ENCODE measurements at places on chromosomes 13 and 19.

DNA sequence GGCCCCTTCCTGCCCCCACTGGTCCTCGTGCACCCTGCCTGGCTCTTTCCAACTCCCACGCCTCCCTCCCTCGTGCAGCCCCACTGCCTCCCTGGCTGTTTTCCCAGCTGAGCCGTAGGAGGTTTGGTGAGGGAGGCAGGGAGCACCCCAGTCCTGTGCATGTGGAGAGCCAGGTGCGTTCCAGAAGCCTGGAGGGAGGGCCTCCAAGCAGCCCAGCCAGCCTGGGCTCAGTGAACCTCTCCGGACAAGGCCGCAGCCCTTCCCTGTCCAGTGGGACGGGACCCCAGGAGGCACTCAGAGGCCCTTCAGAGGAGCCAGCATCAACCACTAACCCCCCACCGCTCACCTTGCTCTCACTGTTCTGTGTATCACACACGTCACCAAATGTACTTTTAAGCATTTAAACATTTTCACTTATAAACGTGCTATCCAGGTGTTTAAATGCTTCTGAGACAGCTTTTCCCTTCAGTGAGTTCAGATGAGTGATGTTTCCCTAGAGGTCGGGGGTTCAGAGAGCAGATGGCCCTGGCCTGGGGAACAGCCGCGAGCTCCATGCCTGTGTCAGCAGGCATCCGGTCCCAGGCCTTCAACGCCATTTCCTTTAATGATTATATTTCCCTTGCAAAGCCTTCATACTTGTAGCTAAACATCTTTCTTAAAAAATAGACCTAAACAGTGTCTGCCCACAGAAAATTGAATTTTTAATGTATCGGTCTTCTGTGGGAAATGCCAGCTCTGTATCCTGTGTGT, 122.6 kb downstream of the ATP11A start:
- DNase-seq = peak; percentile 88

- DNase-seq = no peak
Measured at GRCh38 chr19:54281007-54281728, at the start of gene LILRB2. TSS of gene LILRB2 (minus strand) at chr19:54281110. CDS start at chr19:54280496, 614 bp downstream.

GRCh38 chr13:19984430-19985218, 26.1 kb downstream of the ZMYM2 start:
- no peak for DNase-seq

GRCh38 chr13:20340136-20340758, 108.1 kb upstream of the GJB6 start:
- peak; percentile 20 for DNase-seq

DNA sequence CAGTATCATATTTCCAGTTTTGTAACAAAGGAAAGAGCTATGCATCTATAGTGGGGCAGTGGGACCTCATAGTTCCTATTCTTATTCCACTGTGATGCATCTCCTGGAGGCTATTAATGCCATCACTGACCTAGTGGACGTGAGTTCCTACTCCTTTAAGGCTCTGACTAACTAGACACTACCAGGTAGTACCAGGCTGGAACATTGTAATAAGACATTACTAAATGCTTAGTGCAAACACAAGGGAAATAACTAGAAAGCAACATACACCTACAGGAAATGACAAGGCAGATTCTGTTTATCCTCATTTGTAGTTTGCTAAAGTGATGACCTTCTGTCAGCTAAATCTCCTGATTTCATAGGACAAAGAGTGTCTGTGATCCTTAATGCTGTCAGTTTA, 192.5 kb downstream of the POSTN start:
- no peak for DNase-seq

GRCh38 chr13:91632086-91632485, 233.7 kb downstream of the GPC5 start:
- no peak for DNase-seq

DNA sequence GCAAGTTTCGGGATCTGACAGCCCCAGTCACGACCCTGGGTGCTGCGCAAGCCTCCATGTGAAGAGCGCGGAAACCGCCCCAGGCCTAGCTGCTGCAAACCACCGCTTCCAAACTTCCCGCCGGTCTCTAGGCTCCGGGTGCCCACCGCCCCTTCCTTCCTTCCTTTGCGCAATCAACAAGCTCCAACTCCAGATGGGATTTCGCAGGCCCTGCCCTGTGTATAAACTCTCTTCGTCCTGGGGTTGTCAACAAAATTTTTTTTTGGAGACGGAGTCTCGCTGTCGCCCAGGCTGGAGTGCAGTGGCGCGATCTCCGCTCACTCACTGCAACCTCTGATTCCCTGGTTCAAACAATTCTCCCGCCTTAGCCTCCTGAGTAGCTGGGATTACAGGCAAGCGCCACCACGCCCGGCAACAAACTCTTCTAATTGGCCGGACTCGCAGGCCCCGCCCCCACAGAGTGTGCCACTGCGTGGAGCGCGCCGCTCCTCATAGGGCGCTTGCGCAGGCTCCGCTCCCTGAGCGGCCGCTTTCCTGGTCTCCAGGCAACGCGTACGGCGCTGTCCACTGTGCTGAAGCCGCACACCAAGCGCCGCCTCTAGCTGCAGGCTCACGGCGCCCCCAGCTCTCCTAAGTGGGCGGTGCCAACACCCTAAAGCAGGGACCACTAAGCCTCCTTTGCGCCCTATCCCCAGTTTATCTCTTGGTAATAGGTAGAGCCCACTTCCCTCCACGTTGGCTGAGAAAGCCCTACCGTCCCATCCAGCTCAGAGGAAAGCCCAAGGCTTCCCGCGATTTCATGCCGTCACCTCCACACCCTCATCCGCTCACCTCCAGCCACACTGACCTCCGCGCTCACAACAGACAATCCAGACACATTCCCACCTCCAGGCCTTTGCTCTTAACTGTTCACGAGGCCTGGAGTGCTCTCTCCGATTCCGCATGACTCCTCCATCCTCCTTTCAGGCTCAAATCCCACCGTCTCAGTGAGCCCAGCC, 5.5 kb upstream of the QTRT1 start:
- peak; percentile 96 for DNase-seq

DNA sequence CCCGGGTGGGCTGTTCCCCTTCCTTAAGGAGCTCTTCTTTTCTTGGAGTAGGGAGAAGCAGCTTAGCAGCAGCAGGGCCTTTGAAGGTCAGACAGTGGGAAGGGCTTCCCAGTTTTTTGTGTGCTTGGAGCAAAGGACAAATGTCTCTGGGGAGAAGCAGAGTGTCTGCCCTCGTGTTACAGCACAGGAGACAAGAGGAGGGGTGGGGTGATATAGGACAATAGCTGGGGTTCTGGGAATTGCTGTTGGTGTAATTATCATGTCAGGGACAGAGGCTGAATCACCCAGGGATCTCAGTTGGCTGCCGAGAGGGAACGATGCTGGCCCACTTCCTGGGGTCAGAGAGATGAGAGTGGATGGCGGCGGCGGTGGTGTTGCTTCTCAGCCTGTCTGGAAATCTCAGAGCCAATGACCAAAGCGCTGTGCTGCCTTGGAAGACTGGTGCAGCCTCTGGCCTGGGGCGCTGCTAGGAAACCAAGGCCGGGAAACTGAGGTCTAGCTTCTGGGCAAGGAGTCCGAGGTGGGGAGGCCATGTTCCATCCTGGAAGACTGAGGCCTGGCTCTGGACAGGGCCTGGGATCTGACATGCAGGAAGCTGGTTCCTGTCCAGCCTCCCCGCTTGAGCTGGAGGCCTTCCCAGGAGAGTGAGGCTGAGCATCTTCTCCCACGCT, 1.2 kb downstream of the INAFM1 start:
- peak; percentile 66 for DNase-seq

DNA sequence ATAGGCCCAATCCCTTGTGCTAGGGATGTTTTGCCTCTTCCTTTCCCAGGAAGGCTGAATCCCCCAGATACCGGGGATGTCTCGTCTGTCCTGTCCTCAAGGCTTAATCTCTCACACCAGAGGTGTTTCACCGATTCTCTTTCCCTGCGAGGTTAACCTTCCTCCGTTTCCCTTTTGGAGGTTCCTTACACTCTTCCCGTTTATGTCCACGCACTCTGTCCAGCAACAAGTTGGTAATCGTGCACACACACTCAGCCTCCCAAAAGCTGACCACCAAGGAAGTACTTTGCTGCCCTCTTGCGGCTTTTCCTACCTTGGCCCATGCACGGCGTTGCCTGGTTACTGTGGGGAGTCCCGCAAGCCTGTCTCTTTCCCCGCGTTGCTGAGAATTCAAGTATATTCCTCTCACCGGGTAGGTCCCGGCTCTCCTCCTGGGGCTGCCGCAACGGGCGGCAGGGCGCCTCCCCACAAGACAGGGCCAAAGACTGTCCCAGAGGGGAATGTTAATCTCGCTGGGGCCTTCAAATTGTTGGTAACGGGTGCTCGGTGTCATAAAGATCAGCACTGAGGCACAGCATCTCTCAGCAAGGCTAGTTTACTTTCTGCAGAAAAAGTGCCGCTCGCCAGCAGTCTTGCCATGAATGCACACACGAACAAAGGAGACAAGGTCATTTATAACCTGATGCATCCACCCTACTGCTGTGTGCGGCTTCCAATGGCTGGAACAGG, 36.7 kb upstream of the CD177 start:
- peak; percentile 67 for DNase-seq

- no peak for DNase-seq
Measured at GRCh38 chr13:93169980-93170379, 56.6 kb upstream of the GPC6 start.

GRCh38 chr19:40594657-40595091, 6.5 kb upstream of the LTBP4 start:
- no peak for DNase-seq

DNA sequence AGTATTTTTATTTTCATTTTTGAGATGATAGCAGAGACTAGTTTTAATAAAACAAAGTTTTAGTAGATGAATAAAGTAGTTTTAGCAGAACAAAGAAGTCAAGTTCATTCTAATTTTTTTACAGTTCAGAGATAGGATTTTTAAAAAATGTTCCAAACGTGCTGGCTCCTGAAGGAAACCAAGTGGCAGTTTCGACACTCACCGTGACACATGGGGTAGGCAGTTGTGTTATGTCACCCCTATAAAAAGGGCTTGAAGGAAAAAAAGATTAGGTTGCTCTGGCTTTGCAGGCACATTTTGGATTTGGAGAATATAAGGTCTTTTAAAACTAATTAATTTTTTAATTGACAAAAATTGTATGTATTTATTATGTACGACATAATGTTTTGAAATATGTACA, 305.2 kb downstream of the NDFIP2 start:
- no peak for DNase-seq

GRCh38 chr13:35760735-35761281, 284.3 kb upstream of the MAB21L1 start:
- DNase-seq = no peak

GRCh38 chr19:7856109-7856591, 18.0 kb downstream of the PRR36 start:
- DNase-seq = no peak

DNA sequence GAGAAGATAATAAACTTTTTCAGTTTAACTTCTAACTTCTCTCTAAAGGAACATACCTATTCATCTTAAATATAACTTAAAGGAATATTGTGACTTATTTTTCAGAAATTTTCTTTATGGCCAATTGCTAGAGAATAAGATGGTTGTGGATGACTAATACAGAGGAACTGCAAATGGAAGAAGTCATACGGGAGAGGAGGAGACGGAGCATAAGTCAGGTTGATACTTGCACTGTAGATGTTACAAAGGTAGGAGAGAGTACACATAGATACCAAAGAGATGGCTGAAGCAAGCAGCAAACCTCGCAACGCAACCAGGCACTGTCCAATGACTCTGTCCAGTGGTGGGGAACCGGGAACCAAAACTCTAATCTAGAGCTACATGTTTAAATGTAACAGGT, 963.4 kb downstream of the PCDH9 start:
- no peak for DNase-seq

DNA sequence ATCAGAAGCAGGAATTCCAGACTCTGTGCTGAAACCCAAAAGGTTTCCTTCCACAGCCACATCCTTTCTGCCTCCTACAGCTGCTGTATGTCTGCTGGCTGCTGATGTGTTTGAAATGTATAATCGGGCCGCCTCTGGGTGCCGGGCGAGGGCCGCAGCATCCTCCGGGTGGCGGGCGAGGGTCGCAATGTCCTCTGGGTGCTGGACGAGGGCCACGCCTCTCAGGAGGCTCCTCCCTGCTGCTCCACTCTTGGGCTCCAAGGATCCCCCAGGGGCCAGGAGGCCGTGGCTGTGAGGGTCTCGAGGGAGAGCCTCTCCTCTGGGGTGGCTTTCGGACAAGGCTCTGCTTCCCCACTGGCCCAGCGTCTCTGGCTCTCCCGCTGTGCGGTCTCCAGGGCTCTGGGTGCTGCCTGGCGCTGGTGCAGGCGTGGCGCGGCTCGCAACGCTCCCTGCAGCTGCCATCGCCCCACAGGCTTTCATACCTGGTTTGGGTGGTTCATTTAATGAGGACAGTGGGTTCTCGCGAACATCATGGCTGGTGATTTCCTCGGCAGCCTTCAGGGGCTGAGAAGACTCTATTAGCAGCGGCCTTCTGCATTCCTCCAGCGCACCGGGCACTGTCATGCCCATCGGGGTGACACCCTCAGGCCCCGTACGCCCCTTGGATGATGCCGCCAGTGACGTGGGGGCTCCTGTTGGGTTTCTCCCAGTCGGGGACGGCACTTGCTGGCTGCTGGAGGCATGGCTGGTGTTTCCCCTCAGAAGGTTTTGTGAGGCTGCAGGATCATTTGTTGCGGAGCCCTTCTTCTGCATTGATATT, 41.8 kb upstream of the GRTP1 start:
- DNase-seq = no peak

GRCh38 chr19:12639901-12640613, 26.5 kb downstream of the MAN2B1 start:
- DNase-seq = peak; percentile 79

DNA sequence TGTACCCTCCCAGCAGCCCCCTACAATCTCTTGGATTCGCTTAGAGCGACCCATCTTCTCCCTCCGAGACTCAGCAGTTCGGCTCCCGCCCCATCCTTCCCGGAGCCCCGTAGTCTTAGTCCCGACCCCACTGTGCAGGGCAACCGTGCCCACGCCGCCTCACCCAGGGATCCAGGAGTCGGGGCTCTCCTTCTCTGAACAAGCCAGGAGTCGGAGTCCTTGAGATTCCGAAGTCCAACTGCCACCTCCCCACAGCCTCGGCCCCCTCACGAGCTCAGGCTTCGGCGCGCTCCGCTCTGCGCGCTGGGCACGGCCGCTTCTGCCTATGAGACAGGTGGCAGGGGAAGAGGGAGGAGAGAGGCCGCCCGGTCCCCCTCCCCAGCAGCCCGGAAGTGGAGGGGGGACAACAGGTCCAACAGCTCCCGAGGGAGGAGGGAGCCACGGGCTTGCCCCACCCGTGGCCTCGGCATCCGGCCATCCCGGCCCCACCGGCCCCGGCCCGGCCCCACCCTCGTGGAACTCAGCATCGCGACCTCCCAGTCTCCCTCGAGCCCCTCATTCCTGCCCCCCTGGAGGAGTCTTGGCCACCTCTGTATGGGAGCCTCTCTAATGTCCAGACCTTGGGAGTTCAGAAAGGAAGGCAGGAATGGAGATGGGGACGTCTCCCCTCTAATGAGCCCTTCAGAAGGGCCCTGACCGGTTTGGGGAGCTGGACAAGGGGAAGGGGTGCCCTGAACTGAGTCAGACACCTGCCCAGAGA, at the start of gene PHLDB3:
TSS of gene PHLDB3 (minus strand) at position 321 of the 760 bp plus-strand sequence. CDS start 628 bp downstream, outside the sequence.
- peak; percentile 40 for DNase-seq

GRCh38 chr19:37969695-37970094, 62.7 kb downstream of the SIPA1L3 start:
- DNase-seq = no peak

GRCh38 chr19:43625918-43626579, 6.6 kb upstream of the ZNF428 start:
- no peak for DNase-seq

Data from testis (tissue), 5 donors.